ENCODE measurements at places on chromosomes 11 and 22.

- no peak for DNase-seq
These were observed 20.9 kb downstream of the SHISAL1 start for GRCh38 chr22:44291674-44292360.

DNA sequence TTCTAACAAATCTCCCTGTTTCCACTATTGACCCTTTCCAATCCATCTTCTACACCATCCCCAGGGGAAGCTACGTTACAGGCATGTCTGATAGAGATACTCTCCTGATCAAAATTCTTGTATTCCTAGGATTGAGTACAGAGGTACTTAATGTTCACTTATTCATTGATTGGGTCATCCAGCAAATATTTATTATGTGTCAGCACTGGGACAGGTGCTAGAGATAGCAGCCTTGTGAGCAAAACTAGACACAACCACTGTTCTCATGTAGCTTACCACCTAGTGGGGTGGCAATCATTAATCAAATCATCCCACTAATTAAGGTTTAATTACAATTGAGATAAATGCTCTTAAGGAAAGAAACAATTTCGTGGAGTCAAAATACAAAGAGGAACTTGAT, 9.4 kb upstream of the RTCB start:
- no peak for DNase-seq

DNA sequence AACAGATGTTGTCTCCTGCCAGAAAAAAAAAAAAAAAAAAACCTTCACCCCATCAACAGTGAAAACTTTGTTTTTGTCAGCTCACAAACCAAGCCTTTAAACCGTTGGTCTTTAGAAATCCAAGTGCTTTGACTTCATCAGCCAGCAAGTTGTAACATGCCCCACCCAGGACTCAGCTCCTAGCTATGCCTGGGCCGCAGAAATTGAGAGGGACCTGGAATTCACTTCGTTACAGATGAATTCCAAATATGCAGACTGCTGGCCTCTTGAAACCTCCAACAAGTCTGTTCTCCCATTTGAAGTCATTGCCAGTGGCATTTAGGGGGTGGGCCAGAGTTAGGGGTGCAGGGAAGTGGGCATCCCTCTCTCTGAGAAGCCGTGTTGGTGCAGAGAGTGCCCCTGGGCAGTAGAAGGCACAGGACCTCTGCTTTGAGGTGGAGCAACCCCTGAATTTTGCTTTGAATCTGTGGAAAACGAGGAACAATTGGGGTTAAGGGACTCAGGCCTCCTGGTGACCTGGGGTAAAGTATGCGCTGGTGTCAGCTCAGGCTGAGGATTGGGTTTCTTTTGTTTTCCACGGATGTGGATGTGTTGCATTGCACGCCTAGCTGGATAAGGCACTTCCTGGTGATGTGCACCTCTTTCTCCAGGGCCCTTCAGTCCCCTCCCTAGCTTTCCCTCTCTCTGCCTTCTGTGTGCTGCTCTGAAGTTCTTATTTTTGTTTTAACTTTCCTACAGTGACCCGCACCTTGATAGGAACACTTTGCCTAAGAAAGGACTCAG, 109.5 kb downstream of the DBX1 start:
- no peak for DNase-seq

DNA sequence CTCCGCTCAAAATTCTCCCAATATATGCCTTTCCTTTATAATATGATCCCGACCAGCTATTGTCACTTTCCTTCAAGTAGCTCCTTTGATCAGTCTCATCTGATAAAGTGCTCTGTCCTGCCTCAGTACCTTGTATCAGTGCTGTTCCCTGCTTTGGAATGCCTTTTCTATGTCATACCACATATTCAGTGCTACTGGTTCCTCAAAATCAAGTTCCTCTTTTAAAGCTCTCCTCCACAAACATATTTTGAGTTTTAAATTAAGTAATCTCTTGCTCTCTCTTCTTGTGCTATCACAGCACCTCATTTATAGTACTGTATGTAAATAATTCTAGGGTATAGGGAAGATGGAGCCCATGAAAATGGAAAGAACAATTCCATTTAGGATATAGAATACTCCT, 137.1 kb upstream of the CTSC start:
- DNase-seq, result no peak

DNA sequence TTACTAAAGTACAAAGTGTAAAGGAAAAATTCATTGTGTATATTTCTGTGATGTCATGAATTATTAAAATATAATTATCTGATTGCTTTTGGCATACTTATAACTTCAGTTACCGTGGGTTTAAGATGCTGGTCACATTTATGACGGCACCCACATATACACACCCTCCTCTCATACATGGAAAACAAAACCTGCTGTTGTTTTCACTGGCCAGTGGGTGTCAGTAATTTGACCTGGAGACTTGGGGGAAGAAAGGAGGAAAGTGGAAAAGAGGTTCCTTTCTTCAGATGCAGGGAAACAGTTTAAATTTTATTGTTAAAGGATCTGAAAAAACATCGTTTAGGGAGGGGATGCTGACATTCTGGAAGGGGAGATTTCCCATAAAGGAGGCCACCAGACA, 742 bp upstream of the BBOX1 start:
- no peak for DNase-seq

DNA sequence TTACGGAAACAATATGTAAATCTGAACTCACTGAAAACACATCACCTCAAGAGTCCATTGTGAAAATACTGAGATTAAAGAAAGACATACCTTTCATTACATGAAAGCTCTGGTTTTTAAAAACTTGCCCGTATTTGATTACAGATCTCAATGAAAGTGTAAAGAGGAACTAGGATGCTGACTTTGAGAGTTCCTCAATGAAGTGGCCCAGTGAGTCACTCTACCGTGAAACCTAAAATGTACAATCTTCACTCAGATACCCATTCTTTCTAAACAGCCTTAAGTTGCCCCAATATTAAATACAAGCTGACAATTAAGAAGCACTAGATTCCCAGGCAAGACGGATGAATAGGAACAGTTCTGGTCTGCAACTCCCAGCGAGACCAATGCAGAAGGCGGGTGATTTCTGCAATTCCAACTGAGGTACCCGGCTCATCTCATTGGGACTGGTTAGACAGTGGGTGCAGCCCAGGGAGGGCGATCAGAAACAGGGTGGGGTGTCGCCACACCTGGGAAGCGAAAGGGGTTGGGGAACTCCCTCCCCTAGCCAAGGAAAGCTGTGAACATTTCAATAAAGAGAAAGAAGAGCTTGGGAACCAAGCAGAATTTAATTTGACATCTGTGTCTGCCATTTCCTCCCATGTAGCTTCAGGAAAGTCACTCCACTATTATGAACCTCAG, 33.8 kb upstream of the OR9G4 start:
- DNase-seq, result no peak

GRCh38 chr11:59417023-59417422, 9.2 kb downstream of the OR5A2 start:
- no peak for DNase-seq

DNA sequence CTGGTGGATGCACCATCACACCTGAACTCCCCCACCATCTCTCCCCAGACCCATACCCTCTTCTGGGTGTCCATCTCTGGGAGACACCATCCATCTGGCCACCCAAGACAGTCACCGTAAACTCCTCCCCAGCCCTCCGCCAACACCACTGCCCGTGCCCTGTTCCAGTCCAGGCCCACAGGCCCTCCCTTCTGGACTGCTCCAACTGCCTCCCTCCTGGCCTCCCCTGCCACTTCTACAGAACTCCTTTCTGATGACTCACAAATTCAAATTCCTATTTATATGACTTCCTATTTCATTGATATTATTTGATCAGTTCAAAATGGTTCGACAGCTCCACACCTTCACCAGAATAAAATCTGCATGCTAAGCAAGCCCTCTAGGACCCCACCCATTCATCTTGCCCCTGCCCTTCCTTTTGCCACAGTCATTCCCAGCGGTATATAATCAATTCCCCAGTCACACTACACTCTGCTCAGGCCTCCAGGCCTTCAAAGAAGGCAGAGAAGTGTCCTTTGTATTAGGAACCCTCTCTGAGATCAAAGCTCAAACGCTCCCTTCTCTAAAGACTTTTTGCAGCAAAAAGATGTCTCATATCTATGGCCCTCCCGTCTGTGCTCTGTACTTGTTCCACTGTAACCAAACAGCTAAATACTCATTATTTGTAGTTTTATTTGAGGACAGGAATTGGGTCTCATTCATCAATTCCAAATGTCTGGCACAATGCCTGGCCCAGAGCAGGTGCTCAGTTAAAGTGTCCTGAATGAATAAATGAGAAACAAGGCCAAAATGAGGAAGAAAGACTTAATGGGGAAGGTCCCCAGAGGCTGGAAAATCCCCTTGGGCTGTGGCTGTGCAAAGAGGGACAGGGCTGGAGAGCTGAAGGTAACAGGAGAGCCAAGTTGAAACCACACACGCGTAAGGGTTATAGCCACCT, 29.0 kb downstream of the MYH9 start:
- no peak for DNase-seq
